ENCODE measurements at places on chromosomes 1 and 21.

DNA sequence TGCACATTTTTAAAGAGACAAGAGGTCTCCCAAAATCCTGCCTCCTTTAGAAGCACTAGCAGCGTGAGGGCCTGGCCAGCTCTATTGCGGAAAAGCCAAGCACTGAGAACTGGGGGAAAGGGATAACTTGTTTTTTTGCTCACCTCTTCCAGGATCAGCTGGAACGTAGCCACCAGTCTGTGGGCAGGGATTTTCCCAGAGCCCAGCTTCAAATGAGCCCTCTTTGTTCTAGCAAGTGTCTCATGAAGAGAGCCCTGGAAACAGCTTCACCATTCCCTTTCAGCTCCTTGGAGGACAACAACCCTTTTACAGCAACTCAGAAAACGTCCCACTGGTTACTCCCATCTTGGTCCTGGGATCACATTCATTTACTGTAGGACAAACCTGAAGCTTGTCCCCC is 195.4 kb downstream of the LMX1A start:
- DNase-seq, result no peak

- no peak for DNase-seq
Measured at GRCh38 chr1:229281339-229281926, 10.5 kb downstream of the RAB4A start.

- DNase-seq, result peak; percentile 34
Measured at GRCh38 chr1:33338440-33339211, 17.7 kb upstream of the A3GALT2 start.

DNA sequence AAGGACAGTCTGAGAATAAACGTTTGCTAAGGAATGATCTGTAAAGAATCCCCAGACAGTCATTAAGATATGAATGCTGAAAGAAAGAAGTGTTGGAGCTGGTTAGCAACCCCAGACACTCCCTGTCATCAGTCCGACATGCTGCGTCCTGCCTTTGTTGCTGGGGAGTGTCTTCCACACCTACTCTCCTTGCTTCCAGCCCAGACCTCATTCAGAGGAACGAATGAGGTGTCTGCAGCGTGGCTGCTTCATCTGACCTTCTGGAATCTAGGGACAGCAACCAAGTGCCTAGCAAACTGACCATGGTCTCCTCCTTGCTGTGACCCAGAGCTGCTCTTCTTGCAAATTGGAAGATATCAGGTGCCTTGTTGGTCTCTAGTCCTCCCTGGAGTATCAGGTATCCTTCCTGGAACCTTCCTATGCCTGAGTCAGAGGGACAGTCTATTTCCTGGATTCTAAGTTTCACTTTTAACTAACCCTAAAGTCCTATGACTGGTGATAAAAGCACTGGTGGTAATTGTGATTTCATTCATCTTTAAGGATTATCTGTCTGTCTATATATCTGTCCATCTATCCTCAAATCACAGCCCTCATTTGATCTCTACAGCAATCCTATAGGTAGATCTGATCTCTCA is 45.3 kb downstream of the NFASC start:
- DNase-seq, result no peak

GRCh38 chr1:235532360-235532759 is 28.1 kb upstream of the B3GALNT2 start:
- no peak for DNase-seq

DNA sequence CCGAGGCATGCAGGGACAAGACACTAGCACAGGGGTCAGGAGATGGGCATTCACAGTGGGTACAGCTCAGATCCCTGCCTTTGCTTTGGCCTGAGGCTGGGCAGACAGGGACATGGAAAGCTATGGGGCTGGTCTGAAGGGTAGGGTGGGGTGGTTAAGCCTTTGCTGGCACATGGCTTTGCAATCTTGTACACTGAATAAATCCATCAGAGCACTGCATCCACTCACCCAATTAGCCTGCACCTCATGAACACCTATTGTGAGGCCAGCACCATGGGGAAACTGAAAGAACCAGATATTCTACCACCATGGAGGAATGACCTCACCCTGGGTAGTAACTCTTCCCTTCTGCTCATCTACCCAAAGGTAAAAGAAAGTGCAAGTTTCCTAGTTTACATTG is 199.6 kb upstream of the LMO4 start:
- no peak for DNase-seq

GRCh38 chr1:56533197-56533596 is 46.2 kb downstream of the PLPP3 start:
- DNase-seq, result no peak

DNA sequence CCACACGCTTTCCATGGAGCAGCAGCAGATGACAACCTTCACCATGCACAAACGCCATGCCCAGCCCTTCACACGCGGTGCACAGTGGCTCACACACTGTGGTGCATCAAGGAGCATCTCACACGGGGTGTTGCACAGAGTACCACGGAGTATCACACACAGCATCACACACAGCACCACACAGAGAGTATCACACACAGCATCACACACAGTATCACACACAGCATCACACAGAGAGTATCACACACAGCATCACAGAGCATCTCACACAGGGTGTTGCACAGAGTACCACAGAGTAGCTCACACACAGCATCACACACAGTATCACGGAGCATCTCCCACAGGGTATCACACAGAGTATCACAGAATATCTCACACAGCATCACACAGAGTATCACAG is 122.2 kb upstream of the RAB4A start:
- no peak for DNase-seq

DNA sequence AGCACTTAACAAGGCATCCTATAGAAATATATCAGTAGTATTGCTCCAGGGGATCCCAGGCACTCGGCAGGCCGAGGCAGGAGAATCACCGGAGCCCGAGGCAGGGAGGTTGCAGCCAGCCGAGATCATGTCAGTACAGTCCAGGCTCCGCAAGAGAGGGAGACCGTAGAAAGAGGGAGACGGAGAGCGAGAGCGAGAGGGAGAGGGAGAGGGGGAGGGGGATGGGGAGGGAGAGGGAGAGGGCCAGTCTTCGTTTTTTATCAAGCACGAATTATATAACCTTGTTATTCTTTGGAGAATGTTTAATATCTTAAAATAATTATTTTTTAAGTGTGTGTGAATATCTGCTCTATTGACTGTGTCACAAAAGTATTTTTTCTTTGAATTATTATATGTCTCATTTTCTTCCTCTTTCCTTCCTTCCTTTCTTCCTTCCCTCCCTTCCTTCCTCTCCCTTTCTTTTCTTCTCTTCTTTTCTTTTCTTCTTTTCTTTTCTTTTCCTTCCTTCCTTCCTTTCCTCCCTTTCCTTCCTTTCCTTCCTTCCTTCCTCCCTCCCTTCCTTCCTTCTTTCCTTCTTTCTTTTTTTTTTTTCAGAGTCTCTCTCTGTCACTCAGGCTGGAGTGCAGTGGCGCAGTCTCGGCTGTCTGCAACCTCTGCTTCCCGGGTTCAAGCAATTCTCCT is 233.7 kb downstream of the SRGAP2C start:
- no peak for DNase-seq

DNA sequence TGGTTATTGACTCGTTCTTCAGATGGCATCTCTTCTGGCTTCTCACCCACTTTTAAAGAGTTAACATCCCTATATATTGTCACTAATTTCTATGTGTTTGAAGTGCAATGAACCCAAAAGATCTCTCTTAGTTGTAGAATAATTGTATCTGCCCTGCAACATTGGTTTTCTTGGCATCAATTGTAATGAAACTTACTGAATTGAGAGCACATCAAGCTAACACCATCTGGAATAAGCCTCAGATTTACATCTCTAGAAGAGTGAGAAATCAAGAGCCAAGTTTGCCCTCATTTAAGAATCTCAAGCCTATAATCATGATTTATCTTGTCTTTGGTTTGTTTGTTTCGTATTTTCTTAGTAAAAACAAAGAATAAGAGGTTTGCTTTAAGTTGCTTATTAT is 372.6 kb upstream of the LRRC7 start:
- no peak for DNase-seq

DNA sequence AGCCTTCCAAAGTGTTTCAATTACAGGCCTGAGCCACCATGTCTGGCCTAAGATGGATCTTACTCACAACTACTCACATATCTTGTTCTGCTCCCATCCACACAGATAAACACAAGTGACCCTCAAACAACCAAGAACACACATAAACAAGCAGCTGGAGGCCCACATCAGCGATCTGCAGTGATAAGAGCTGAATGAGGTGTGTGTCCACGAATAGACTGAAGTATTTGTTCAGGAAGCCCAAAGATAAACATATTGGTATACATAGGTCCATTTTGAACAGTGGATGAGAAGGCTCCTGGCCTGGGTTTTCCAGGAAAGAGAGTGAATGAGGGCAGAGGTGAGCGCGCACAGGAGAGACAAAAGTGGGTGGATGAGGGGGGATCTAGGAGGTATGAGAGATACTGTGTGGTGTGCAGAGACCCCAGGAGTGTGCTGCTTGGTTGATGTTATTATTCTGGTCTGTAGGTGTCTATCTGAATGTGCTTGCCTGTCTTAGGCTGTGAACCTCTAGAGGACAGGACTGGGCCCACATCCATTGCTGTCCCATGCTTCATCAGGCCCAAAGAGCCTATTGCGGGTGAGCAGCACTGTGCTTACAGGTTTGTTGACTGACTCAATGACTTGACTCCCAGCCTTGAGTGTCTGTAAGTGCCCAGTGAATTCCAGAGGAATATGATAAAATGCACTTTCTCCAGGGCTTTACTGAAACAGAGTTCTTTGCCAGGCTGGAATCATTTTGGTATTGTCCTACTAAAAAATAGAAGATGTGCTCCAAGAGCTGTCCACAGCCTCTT is 79.9 kb upstream of the ATP1A1 start:
- DNase-seq, result no peak

- no peak for DNase-seq
Measured at GRCh38 chr1:191279266-191279800, 801.7 kb upstream of the BRINP3 start.

- DNase-seq, result peak; percentile 18
Measured at GRCh38 chr1:114435088-114435715, 75.8 kb downstream of the TRIM33 start.

DNA sequence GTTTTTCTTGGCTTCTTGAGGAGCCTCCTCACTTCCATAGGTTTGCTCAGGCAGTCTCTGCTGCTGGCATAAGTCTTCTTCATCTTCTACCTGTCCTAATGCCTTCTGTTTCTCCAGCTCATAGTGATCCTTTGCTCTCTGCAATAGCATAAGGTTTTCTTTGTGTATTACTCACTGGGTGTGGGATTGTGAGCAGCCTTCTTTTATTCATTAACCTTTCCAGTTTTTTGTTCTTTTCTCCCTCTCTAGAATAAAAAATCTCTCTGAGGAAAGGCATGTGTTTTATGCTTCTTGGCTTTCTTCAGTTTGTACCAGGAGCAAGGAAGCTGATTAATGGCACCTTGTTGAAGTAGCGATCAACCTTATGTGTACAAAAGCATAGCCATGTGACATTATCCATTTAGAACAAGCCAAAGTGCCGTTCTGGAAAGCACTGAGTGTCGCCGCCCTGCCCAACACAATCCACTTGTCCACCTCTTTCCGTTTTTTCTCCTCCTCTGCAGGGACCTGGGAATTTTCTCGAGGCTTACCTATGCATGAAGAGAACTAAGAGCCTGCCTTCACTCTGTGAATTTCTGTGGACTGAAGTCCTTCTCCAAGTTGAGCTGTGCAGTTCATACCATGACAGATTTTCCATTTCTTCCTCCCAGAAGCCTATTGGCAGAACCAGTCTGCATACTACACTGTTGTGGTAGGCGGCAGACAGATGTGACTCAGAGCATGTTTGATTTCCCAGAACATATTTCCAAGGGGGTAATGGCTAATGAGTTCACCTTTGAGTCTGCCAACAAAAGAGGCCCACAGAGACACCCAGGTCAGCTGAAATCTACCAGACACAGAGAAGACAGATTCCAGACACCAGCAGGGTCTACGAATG is 39.0 kb downstream of the DPT start:
- no peak for DNase-seq

DNA sequence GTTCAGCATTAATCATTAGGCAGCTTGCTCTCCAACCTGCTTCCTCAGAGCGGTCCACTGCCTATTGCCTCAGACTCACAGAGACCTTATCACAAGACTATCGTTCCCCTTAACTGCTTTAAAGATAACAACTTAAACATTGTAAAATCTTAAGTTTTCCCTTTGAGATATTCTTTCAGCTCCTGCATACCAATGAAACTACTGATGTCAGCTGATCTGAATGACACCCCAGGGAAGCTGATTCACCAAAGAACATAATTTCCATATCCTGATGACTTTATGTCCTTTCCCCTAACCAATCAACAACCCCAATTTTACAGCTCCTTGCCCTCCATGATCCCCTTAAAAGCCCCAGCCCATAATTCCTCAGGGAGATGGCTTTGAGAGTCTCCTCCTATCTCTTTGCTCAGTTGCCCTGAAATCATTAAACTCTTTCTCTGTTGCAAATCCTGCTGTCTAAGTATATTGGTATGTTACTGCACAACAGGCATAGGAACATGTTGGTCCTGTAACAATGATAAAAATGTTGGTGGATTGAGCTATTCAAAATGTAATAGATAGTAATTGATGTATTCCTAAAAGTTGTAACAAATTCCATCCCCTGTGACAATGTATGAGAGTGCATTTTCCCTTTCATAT is 621.4 kb upstream of the RGS18 start:
- no peak for DNase-seq

GRCh38 chr1:223553957-223554356 is 111.5 kb downstream of the CAPN8 start:
- DNase-seq, result no peak

GRCh38 chr21:26935977-26936376 is 30.9 kb downstream of the ADAMTS5 start:
- DNase-seq, result no peak

DNA sequence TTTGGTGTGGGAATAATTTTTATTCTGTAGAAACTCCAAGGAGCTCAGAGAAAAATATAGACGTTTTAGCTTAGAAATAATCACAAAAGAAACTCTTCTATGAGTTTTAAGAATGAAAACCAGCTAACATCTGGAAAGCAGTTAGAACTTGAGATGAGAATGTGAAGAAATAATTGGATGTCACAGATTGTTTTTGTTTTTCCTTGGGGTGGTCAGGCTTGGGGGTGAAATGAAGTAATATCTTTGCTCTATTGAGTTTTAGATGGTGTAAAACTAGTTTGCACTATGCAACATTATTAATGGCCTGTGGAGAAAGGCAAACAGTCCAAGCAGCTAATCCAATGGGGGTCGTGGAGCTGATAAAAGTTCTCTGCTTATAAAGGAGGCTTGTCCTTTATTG is 101.2 kb downstream of the FMN2 start:
- DNase-seq, result no peak

GRCh38 chr1:223772771-223773160 is 60.4 kb downstream of the CAPN2 start:
- DNase-seq, result no peak

GRCh38 chr1:56508523-56508983 is 70.8 kb downstream of the PLPP3 start:
- DNase-seq, result no peak

DNA sequence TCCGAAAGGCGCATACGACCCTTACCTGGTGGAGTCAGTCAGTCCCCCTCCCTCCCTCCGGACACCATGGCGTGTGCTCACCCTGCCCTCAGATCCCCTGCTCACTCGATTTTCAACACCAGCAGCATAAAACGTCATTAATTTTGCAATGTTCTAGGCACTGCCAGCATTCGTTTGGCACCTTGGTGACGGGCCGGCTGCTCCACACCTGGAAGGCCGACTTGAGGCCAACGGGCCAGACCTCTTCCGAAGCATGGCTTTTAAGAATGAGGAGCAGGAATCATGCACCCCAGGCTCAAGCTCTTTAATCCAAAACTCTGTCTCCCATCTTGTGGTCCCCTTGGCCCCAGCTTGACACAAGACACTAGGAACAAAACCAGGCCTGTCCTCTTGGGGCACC is 33.1 kb downstream of the NPHP4 start:
- no peak for DNase-seq
